Epithelial cell of prostate (primary cell): ENCODE measurements at places on chromosomes 7 and 10.

DNA sequence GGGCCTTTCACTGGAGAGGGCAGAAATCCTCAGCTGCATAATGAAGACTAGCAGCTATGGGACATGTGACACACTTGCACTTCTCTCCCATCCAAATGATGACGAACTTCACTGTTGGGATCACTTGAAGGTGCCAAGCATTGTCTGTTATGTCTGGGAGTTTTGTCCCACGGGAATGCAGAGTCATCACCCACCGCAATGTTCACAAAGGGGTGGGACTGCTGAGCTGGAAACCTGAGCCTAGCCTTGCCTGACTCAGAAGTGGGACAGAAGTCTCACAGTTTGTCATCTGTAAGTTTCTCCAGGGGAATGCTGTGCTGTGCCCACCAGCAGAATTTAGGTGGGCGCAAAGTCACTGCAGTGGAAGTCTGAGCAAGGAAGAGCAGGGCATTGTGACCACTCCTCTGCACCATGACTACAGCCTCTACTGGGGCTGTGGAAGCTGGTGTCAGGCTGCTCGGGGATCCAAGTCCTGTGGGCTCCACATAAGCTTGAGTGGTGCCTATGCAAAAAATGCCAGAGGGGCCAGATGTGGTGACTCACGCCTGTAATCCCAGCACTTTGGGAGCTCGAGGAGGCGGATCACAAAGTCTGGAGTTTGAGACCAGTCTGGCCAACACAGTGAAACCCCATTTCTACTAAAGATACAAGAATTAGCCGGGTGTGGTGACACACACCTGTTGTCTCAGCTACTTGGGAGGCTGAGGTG, 472.0 kb upstream of the CNTNAP2 start:
- no peak for DNase-seq

DNA sequence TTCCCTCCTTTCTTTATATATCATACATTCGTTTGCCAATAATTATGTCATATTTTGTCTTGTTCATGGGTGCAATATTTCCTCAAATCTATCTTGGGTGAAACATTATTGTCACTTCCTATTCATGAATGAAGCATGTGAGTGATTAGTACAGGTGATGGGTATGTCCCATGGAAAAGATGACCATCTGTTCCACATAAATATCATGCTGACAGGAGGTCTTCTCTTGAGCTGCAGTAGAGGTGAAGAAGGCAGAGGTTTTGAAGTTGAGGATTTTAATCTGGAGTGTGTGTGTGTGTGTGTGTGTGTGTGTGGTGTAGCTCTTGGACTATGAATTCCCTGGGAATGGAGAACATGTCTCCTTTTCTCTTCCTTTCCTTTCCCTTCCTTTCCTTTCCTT, 350.5 kb upstream of the CHRM2 start:
- no peak for DNase-seq

- no peak for DNase-seq
Measured at GRCh38 chr7:23164846-23165245, 17.0 kb upstream of the NUP42 start.

- no peak for DNase-seq
Measured at GRCh38 chr7:107666790-107667189, 6.2 kb downstream of the SLC26A4 start.

GRCh38 chr10:5618829-5619228, 47.6 kb downstream of the ASB13 start:
- DNase-seq: no peak

DNA sequence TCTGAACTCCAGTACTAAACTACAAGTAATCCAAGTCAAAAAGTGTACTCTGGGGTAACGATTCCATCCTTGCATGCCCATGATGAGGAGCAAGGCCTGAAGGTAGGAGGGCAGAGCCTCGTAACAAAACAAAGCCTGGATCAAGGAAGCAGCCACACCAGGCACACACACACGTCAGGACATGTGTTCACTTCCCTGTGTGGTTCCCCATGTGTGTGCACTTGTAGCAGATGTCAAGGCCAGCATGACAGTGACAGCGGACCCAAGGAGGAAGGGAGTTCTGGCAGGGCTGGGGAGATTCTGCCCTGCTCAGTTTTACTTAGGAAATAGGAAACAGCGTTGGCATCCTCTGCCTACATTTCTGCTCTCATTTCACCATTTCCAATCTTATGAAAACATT, 92.8 kb downstream of the ALOX5 start:
- DNase-seq: no peak
